ENCODE measurements at places on chromosomes 2 and 18.
A peak's percentile ranks its signal among the peaks of the same experiment; 100 is the strongest.

DNA sequence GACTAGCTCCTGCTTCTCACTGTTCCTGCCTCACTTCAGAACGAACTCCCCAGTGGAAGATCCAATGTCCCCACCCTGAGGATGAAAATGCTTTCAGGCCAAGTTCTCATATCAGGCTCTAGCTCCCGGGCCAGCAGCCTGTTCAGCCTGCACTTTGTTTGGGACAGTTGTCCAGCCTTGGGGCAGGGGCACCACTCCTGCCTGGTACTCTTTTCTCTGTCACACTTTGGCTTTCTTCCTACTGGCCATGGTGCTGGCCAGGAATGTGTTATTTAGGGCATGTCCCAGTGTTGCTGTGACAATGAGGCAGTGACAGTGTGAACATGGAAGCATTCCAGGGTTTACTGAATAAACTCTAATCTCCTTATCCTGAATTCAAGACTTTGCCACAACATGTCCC lies 154.1 kb downstream of the GALNT14 start:
- no peak for DNase-seq

- no peak for DNase-seq
Observed at GRCh38 chr2:130300258-130300969, 42.3 kb upstream of the IMP4 start.

DNA sequence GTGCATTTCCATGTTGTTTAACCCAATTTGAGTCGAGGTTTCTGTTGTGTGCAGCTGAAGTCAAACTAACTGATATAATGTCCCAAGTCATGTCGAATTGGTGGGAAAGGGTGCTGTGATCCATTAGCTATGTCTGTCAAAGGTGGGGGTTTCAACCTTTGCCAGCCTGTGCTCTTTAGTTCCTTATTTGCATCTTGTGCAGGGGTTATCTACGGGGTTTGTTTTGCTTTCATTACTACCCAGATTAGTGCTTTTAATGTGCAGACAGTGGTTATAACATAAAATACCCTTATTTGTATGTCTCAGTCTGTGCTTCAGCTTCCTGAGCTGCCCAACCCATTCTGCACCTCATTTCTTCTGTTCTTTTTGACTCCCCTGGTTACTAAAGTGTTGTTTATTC lies 271.9 kb upstream of the CXCR4 start:
- no peak for DNase-seq

DNA sequence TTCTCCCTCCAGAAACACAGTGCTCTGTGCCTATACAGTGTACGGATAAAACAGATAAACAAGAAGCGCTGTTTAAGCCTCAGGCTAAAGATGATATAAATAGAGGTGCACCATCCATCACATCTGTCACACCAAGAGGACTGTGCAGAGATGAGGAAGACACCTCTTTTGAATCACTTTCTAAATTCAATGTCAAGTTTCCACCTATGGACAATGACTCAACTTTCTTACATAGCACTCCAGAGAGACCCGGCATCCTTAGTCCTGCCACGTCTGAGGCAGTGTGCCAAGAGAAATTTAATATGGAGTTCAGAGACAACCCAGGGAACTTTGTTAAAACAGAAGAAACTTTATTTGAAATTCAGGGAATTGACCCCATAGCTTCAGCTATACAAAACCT lies 70.7 kb downstream of the TANK start:
- DNase-seq, result no peak

DNA sequence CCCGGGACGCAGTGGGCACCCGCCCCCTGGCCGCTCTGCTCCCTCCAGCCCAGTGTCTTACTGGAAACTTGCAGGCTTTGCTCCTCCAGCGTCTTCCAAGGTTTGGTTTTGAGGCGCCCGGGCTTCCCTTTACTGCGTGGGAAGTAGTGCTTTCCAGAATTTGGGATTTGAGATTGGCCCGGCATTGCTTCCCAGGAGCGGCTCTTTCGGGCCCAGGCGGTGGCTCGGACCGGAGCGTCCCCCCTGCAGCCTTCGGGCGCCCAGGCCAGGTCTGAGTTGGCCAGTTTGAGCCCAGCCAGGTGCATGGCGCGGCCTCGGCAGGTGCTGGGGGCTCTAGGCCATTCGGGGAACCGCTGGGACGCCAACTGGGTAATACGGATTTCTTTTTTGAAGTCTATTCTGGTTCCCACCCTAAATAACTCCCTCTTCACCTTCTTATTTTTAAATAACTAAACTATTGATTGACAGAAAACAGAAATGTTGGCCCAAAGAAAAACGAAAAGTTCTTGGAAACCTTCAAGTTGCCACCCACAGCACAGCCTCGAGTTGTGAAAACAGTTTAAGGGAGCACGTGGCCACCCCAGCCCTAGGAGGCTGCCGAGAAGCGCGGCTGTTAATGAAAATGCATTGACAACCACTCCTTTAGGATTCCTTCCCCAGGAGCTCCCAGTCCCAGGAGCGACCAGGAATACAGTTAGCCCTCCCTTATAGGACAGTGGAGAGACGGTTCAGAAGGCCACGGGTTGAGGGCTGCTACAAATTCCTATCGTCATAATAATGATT lies 766 bp downstream of the SNTG2 start:
- DNase-seq, result no peak

DNA sequence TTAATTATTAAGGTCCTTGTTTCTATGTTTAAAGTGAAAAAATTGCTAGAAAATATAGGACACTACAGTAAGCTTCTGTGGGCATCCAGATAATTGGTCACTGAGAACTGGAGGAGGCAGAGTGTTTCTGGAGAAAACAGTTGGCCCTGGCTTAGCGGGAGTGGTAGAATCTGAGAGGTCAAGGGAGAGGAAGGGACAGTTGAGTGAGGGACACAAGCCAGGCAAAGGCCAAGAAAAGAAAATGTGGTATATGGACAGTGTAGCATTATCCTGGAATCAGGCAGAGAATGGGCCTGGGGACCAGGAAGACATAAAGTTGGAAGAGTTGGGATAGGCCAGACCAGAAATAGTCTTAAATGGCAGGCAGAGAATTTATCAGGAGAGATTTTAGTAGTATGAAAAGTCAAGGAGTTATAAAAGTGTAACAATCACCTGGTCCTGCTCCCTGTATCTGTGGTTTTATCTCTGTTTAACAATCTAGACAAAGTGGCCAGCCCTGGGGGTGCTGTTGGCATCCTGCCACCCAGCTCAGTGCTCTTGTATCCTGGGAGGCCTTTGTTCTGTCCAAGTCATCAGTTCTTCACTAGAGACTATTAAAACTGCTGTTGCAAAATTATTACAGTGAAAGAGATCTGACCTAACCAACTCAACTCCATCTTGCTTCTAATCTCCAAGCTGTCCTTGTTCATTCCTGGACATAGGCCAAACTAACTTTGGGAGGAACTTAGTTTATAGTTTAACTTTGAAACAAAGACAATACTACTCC lies 15.4 kb upstream of the MSGN1 start:
- DNase-seq, result no peak

DNA sequence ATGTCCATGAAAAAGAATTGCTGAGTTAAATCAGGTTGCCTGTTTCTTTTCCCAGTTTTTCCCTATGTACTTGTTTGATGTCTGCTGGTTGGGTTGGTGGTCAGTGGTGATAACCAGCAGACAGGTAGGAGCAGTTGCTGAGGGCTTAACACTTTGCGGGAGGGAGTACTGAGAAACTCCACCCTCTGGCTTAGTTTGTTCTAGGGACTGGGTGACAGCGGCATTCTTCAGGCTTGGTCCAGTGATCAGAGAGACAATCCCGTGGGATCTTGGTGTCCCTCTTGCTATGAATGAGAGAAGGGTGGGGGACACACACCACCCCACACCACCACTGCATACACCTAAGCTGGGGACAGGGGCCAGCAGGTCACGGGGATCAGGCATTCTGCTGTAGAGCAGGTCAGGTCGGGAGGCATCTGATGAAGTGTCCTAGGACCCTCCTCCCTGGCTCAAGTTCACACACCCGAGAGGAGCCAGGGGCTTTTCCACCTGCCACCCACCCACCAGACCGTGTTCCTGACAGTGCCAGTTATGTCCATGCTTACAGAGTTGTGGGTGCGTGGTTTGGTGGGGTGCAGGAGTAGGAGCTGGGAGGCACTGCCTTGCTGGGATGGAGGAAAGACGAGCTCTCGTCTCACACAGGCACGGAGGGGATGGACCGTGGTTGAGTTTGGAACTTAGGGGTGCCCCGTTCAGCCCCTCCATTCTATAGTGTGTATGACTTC lies 21.3 kb upstream of the ALLC start:
- peak; percentile 17 for DNase-seq

- DNase-seq, result no peak
Observed at GRCh38 chr2:70886541-70886987, 49.1 kb upstream of the ATP6V1B1 start.

DNA sequence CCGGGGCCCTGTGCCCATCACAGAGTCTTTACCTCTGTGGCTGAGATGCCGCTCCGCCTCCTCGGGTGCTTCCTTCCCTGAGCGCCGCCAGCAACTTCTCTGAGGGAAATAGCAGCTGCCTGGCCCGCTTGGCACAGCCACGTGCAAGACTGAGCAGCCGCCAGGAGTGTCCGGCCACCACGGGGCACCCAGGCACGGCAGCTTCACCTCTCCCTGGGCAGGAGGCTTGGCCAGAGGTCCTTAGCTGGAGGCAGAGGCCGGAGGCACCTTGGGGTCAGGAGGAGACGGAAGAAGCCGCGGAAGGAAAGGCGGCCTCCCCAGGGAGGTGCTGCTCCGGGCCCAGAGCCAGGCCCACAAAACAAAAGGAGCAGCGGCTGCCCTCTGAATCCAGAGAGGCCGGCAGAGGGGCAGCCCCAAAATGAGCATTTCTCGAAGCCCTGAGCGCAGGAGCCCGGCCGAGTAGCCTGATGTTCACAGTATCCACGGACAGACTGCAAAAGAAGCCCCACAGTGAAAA lies 6.0 kb upstream of the LIMS2 start:
- no peak for DNase-seq

DNA sequence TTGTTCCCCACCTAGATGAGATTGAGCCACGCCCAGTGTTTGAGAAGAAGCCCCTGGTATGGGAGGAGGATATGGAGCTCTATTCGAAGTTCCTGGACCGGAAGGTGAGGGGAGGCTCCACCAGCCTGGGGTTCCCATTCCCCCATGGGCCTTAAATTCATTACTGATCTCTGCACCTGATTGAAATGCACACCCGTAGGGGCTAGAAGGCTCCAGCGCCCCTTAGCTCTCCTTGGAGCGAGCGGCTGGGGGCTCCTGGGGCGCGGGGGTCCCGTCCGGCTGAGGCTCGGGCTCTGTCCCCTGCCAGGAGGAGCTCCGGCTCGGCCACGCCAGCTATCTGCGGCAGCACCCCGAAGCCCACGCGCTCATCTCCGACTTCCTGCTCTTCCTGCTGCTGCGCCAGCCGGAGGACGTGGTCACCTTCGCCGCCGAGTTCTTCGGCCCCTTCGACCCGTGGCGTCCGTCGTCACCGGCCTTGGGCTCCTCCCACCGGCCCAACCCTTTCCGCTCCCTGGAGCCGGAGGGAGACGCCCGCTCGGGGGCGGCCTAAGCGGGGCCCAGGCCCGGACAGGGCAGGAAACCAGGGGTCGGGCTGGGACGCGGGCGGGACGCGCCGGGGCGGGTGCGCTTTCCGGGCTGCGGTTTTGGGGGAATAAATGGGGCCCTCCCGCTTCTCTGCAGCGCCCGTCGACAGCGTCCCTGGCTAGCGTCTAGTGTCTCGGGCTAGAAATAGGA lies 10.9 kb downstream of the CATIP start:
- peak; percentile 83 for DNase-seq

GRCh38 chr2:63436488-63436887 lies 151.8 kb downstream of the WDPCP start:
- no peak for DNase-seq

GRCh38 chr2:197606180-197606579 lies 69.2 kb downstream of the RFTN2 start:
- DNase-seq, result no peak

GRCh38 chr2:105744091-105744908 lies 412 bp upstream of the NCK2 start:
- peak; percentile 75 for DNase-seq

GRCh38 chr2:113124181-113124961 lies 3.0 kb upstream of the IL1RN start:
- DNase-seq, result no peak

GRCh38 chr18:49648811-49649210 lies 87.0 kb downstream of the LIPG start:
- no peak for DNase-seq

DNA sequence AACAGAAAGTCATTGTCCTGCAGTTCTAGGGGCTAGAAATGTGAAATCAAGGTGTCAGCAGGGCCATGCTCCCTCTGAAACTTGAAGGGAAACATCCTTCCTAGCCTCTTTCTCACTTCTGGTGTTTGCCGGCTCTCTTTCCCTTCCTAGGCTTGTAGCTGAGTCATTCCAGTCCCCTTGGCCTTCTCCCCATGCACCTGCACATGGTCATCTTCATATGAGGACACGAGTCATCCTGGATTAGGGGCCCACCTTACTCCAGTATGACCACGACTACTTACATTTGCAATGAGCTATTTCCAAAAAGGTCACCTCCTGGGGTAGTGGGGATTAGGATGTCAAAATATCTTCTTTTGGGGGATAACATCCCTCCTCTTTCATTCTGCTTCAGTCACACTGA lies 168.5 kb upstream of the CXCR4 start:
- no peak for DNase-seq

DNA sequence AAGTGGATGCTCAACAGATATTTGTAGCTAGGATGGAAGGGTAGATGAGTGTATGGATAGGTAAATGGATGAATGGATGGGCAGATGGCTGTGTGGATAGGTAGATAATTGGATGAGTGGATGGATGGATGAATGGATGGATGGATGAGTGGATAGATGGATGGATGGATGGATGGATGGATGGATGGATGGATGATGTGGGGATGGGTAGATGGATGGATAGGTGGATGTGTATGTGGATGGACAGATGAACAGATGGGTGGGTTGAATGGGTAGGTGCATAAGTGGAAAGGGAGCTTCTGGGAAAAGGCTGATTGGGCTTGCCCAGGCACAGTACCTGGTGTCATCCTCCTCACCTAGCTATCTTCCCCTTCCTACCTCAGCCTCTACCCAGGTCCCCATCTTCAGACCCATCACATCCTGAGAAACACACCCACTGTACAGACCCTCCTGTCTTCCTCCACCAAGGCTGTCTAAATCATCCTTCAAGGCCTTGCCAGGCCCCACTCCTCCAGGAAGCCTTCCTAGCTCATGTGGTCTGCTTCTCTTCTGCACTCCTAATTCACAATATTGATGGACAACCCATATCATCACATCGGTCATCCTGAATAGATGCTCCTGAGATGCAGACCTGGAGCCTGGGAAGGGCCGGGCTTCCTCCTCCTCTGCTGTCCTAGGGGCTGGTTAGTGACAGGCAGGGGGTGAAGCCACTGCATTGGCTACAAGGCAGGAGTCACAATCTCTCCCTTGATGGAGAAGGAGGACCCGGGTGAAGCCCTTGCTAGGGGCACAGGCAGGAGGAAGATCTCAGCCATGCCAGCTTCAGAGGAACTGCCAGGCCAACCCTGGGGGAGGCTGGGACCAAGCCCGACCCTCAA lies 49.4 kb downstream of the SMAD7 start:
- DNase-seq, result no peak

GRCh38 chr2:20048488-20049448 lies 2.7 kb downstream of the LAPTM4A start:
- no peak for DNase-seq

- no peak for DNase-seq
Observed at GRCh38 chr2:51413726-51414125, 381.8 kb upstream of the NRXN1 start.

Data from stimulated activated CD8-positive, alpha-beta memory T cell treated with anti-CD3 and anti-CD28 coated beads, Interleukin-4, amount 100 ng/mL, for 48 hours (primary cell).